HL-60 (cell line): ENCODE measurements at places on chromosomes 5 and 9.

- no peak for DNase-seq
Measured at GRCh38 chr9:35110327-35110761, 5.3 kb downstream of the ATOSB start.

DNA sequence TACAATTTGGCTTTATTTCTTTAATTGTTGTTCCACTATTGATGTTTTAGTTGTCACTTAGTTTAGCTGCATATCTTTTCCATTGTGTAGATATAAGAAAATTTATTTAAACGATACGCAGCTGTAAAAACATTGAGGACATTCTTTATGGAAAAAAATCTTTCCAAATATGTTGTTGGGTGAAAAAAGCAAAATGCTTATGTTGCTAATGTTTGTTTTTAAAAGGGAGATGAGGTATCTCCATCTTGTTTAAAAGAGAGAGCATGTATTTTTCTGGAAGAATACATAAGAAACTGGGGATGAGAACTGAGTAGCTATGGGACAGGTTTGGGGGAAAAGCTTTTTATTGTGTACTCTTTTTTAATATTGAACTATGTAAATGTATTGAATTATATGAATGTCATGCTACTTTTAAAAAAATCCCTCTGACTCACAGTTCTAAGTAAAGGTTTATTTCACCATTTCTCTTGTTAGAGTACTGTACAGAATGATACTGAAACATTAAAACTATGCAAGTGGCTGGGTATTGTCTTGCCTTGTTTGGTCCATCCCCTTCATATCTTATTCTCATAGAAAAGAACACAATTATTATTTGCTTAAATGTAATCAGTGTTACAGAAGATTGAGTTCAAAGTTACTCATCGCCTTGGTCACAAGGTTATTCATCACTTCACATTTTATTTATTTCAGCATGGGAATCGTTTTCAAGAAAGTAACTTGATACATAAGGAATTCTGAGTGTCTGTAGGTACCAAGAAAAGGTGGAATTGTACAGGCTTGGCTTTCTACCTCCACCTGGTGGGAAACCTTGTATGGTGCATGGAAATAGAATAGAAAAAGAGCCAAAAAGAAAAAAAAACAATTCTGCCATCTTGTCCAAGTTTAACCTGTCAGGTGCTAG, 85.8 kb downstream of the RIC1 start:
- no peak for DNase-seq

- DNase-seq: no peak
Measured at GRCh38 chr9:125983681-125984080, 236.5 kb downstream of the PBX3 start.

- no peak for DNase-seq
Measured at GRCh38 chr5:137215780-137216179, 283.3 kb downstream of the SPOCK1 start.

DNA sequence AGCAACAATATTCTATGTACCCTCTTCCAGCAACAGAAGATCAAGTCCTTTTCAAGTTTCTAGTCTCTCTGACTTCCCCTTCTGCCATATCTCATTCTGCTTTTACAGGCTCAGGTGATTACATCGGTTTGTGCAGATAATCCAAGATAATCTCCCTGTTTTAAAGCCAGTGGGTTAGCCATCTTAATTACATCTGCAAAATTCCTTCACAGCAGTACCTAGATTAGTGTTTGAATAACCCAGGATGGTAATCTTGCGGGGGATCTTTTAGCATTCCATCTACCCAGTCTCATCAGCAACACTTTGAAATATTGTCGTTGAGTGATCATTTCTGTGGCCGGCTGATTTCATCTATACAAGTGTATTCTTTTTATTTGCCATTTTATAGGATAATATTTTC, 130.2 kb downstream of the GHR start:
- no peak for DNase-seq

DNA sequence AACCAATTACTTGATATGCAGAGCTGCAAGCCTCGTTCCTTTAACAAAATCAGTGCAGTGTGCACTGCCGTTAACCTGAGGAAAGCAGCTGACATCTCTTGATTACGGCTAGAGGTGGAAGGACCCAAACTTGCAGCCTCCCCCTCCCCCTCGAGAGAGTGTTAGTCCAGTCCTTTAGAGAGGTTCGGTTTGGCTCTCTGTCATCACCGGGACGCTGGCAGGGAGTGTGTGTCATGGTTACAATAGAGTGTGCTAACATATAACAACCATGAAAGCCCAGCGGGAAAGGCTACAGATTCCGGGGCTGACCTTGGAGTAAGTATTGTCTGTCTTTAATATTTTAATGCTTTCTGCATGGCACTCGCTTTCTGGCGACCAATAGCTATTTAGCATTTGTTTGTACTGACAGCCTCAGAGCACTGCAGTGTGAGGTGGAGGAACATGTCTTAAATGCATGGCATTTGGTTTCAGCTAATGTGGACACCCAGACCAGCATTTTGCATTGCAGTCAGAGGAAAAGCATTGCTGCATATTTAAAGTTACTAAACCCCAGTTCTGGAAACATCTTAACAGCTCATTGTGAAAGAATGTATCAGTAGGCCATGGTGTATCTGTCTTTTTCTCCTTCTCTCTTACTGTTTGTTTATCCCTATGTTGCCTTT, 237.5 kb downstream of the CD180 start:
- DNase-seq: no peak

GRCh38 chr5:143066556-143067281, 296.5 kb downstream of the ARHGAP26 start:
- DNase-seq: peak; percentile 48

GRCh38 chr9:15010581-15010980, 100.4 kb upstream of the FREM1 start:
- no peak for DNase-seq

GRCh38 chr5:172451771-172452197, 2.5 kb downstream of the SH3PXD2B start:
- no peak for DNase-seq

DNA sequence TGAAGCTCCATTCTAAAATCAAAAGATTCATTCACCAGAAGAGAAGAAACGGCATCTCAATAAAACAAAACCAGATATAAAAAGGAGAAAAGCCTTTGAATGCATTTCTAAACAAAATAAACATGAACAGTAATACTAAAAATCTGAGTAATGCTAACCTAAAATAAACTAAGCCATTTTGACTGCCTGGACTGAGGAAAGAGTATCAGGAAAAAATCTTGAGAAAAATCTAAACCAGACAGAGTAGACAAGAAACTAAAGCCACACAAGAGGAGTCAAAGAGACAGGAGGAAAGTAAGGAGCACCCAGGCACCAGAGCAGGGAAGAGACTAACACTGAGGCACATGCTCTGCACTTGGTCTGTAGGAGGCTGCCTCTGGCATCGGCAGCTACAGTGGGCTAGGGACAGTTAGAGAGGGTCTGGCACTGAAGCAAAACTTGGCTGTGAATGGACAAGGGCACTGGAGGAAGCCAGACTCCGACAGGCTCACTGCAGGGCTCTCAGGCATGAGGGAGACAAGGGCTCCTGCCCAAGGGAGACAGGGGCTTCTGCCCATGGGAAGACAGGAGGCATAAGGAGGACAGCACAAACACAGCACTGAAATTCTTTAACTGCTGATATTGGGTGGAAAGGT, 50.2 kb downstream of the DROSHA start:
- DNase-seq: no peak

DNA sequence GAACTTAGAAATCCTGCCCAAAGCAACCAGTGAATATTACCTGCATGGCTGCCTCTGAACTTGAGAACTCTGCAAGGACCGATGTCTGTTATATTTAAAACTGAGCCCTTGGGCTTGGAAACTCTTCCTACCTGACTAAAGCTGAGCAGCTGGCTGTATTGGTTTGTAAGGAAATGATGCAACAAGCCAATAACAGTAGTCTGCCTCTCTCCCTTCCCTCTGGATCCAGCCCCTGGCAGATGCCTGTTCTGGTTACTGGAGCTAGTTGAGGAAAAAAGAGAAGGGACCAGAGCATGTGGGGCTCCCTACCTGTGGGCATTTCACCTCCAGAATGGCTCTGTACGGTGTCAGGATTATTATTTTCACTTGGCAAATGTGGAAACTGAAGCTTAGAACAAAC, 34.7 kb downstream of the SH3RF2 start:
- no peak for DNase-seq

DNA sequence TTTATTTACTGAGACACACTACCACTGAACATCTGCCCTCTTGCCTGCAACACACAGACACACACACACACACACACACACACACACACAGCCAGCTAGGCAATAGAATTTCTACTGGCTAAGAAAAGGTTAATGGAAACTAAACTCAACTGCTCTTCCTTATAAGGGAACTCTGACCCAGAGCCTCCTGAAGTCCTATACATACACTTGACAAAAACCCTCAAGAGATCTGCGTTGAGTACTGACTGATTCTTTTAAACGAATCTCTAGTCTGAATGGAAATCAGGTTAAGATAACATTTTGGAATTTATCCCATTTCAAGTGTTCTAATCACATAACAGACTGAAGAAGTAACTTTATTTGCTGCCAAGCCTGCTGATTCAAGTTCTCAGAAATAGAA, 25.9 kb upstream of the TRPM3 start:
- no peak for DNase-seq

DNA sequence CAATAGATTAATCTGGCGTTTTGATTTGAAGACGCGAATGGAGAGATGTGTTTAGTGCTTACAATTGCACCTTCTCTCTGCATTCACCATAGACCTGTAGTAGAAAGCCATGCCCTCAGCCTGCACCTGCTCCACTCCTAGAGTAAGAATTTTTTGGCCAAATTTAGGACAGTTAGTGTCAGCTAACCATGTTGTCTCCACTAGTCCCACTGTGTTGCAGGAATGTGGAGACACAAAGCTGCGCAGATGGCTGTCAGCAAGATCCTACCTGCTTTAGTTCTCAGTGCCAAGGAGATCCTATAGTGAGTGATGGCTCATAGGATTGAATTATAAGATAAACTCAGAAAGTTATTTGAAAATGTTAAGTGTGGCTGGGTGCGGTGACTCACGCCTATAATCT, 35.1 kb upstream of the ABCA1 start:
- DNase-seq: no peak

- DNase-seq: no peak
Measured at GRCh38 chr5:41794471-41794870, 75.8 kb downstream of the OXCT1 start.

GRCh38 chr5:170444181-170444580, 55.0 kb upstream of the KCNMB1 start:
- no peak for DNase-seq

GRCh38 chr9:106859957-106860720, 2.8 kb upstream of the ZNF462 start:
- no peak for DNase-seq

DNA sequence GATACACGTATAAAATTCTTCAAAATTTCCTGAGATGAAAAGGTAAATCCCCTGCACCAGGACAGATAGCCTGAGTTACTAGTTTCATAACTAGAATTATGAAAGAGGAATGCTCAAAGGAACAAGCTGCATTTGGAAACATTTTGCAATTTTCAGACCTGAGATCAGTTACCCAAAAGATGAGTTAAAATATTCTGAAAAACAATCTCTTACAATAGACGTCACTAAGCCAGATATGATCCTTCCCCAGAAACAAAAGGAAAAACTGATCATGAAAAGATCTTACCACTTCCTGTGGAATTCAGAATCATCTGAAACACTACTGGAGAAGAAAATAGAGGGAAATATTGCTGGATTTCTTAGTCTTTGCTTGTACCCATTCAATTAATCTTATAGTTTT, 204.7 kb downstream of the ARRDC3 start:
- no peak for DNase-seq
